ENCODE measurements at places on chromosomes 3 and 15.

DNA sequence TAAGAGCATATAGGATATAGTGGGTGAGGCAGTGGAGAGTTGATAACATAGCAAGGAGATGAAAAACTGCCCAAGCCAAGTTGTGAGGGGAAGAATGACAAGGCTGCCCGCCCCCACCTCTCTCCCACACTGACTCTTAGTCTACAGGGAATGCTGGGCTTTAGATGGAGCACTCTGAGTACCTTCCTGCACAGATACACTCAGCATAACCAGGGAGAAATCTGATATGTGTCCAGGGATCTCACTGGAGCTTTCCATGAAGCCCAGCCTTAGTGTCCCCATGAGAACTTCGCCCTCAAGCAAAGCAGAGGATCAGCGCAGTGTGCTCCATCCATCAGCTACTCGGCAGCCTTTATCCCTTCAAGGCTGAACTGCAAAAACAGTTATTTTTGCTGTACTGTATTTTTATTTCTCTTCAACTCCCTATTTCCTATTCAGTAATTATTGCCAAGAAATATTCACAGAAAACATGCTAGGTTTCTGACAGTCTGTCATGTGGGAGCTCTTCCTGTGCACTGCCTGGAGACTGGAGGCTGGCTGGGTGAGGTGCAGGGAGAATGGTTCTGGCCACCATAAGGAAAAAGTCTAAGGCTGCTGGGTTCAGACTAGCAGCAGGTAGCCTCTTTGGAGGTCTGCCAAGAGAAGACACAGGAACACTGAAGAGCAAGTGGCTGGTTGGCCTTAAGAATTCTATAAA, 475.2 kb upstream of the PPP2R3A start:
- no peak for DNase-seq

- DNase-seq: no peak
Observed at GRCh38 chr3:31065765-31066164, 171.3 kb upstream of the GADL1 start.

GRCh38 chr3:81743096-81744025, 18.1 kb downstream of the GBE1 start:
- no peak for DNase-seq

GRCh38 chr15:48592933-48593332, 52.6 kb downstream of the FBN1 start:
- no peak for DNase-seq

DNA sequence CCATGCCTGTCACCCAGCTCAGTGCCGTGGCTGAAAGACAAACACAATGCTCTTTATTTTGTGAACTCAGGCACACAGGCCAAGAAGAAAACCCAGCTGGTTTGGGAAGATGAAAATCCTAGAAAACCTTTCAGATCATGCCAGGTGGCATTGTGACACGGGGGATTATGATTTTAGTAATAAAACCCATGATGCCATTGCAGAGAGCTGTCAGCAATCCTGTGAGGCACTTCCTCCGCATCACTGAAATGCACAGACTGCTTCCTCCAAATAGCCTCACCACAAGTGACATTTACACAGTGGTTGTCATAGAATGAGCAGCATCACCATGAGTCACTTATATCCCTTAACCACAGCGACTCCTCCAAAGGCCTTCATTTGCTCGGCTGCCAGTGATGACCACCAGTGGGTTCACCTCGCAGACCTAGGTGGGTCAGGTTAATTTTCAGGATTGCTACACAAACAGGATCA, 22.7 kb downstream of the ABHD6 start:
- peak; percentile 35 for DNase-seq

GRCh38 chr3:81778678-81779182, 17.3 kb upstream of the GBE1 start:
- DNase-seq: no peak

- DNase-seq: no peak
Observed at GRCh38 chr3:56200251-56200650, 268.0 kb downstream of the ERC2 start.

DNA sequence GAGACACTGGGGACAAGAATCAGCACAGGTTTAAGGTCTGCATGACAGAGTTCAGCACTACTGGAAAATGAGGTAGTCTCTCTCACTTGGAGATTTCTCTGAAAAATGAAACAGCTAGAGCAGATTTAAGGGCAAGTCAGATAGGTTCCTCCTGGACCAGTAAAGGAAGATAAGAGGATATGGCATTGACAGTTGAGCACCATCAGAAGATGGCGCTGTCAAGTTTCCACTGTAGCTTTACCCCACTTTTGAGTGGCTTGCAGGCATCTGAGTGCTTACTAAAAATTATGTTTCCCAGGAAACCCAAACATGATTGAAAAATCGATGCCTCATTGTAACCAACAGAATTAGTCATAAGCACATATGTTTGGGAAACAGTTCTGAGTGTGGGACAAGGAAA, 407.2 kb upstream of the UBE2E2 start:
- DNase-seq: no peak

DNA sequence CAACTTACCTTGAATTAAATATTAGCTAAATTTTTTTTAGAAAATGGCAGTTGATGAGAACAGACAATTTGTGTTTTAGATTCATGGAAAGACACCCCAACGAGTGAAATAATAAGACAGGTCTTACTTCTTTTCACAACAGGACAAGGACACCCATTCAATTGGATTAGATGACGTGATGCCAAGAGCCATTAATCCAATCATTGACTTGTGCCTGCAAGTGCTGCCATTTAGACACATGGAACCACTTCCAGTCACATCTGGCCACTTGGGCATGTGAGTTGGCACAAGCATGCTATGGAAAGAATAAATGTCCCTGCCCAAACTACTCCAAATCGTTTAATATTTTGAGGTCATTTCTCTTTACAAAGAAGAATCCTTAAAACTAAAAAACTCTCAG, 1308.8 kb downstream of the ROBO2 start:
- no peak for DNase-seq

GRCh38 chr3:51343918-51344687, 41.0 kb upstream of the MANF start:
- DNase-seq: no peak
